ENCODE measurements at places on chromosomes 7 and 10.

DNA sequence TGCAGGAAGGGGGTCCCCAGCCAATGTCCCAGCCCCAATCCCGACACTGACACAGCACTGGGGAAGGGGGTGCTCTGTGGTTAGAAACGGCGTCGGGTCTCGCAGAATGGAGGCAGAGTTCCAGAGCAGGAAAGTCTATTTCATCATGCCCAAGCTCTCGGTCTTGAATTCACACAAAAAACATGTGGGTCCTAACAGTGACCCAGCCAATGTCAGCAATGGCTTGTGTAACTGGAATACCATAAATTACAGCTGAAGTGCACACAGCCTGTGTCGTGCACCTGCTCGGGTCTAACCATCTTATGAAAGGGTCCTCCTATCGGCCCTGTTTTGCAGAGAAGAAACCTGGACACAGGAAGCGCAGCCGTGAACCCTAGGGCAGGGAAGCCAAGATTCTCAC, 324.1 kb downstream of the ADARB2 start:
- no peak for DNase-seq

DNA sequence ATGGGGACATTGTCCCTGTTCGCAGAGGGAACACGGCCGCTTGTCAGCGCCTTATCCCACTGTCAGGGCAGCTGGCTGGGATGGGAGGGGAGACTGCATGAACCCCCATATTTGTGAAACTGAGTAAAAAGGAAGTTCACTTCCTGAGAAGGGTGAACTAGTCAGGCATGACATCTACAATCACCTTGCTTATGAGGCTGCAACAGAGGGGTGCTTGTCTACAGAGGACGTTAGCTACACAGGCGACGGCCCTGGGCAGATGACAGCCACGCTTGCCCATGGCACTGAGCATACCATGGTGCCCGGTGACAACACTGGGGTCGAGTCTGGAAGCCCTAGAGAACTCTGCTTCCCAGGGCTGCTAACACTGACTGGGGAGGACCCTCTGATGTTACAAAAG, 46.0 kb upstream of the KDM7A start:
- DNase-seq: no peak

- DNase-seq: no peak
Measured at GRCh38 chr10:49651039-49651835, 28.2 kb upstream of the C10orf53 start.

- DNase-seq: no peak
Measured at GRCh38 chr10:22704471-22704911, 9.9 kb downstream of the PIP4K2A start.

DNA sequence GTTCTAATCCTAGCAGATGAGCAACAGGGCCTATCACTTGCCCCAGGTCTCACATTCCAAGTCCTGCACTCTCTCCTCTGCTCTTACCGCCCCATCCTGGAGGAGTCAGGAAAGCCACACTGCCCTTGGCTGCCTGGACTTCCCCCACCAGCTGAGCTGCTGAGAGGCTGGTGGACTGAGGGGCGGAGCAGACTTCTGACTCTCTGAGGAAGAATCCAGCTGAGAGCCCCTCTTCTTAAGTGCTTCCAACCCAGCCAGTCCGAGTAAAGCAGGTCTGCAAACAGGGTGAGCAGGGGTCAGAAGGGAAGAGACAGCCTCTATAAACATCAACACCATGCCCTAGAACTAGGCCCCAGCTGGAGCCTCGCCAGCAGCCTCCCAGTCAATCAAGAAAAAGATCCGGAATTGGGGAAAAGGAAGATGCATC, 92.4 kb upstream of the TMEM72 start:
- DNase-seq: no peak

DNA sequence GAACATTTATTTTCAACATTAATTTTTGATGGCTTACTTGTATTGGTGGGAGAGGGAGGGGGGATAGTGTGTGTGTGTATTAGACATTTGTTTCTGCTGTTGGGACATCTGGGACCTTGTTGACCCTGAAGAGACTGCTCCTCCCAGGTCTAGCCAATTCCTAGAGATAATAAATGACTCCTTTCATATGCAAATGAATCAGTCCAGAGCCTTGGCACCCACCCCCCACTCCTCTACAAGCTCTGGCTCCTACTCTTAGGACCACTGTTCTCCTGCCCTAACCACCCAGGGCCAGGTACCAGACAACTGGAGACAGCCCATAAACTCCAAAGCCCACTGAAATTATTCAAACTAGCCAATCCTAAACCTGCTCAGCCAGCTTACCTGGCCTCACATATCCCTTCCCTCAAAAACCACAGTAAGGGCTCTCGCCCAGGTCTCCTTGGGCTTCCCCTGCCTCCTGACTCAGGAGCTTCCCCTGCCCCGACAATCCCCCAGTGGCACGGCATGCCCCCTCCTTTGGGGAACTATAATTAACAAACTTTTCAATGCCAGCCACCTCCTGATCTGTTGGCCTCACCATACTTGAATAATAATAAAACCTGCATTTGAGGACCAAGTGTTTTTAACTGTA, 233.3 kb downstream of the ELMO1 start:
- no peak for DNase-seq

GRCh38 chr7:1449501-1449900, 9.8 kb downstream of the MICALL2 start:
- no peak for DNase-seq

Measured in stimulated activated CD4-positive, alpha-beta T cell treated with anti-CD3 and anti-CD28 coated beads, Interleukin-1b, Interleukin-23, amount 100 ng/mL, for 1 hour (primary cell).